ENCODE measurements at places on chromosomes 11 and 22.
A peak's percentile ranks its signal among the peaks of the same experiment; 100 is the strongest.

DNA sequence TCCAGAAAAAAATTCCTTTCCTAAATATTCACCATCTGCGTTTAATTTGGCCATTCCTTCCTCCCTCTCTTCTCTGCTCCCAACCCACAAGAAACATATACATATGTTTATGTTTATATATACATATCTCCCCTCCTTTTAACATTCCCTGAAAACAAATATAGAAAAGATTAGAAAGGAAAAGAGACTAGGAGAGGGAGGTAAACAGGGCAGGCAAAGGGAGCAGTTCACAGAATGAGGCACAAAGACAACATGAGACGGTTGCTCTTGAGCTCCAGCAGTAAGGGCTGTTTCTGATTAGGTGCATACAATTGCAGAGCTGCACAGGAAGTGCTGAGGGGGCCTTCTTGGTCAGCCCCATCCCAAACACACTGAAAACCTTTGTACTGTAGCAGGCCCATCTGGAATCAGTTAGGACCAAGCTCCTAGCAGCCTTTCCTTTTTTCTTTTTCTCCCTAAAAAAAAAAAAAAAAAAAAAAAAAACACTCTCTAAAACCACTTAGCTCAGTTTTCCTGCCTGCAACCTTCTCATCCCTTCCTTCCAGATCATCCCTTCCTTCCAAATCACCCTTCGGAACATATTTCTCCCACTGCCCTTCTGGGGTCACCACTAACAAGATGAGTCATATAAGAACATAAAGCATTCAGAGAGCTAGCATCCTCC lies 57.0 kb downstream of the RBFOX2 start:
- DNase-seq = no peak

DNA sequence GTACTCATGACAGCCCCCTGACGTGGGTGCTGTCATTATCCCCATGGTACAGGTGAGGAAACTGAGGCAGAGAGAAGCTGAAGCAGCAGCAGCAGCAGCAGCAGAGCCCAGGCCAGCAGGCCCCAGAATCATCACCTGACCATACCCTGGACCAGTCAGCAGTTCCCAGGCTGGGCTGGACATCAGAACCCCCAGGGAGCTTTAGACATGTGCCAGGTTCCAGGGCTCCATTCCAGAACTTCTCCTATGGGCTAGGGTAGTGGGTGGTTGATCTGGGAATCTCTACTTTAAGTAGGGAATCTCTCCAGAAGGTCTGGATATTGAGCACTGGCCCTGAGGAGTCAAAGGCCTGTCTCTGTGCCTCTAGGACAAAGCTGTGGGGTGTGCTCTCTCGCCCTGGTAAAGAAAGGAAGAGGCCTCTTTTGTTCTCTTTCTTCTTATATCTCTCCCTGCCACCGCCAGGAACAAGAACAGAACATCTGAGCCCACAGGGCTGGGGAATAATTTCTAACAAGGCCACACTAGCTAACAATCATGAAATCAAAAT lies 26.6 kb downstream of the MAFF start:
- DNase-seq = no peak

GRCh38 chr11:77560605-77561004 lies 29.1 kb upstream of the AQP11 start:
- no peak for DNase-seq

DNA sequence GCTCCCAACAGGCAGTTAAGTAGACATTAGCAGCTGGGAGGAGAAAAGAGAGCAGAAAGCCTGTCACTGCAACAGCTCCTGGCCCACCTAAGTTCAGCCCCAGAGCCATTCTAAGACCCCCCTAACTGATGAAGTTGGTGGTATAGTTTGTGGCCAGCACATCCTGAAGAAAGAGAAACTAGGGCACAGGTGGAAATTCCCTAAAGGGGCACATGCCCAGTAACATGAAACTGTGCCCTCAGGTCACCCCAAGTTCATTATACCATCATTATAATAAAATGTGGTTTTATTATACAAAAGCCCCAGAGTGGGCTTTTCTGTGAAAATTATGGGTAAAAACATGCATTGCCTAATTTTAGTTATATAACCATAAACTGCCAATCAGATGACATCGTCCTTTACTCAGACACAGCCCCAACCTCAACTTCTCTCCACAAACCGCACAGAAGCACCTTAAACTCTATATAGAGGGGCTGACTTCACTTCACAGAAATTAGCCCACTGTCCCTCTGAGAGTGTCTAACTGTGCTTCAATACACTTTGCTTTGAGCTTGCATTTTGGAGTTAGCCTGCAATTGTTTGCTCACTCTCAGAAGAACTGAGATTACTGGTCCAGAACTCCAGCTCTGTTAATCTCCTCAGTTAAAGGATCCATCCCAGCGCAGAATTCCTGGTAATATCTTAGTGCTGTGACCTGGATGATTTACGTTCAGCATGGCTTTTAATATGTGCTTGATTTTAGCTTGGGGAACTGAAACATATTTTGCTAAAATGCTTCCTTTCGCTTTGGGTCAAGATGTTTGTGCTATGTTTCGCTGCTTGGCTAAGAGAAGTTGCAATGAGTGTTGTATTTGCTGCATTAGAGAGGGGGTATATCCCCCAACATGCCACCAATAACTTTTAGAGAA lies 1.8 kb upstream of the APOL3 start:
- no peak for DNase-seq

- no peak for DNase-seq
Measured at GRCh38 chr11:14764579-14765527, 121.2 kb downstream of the PDE3B start.

DNA sequence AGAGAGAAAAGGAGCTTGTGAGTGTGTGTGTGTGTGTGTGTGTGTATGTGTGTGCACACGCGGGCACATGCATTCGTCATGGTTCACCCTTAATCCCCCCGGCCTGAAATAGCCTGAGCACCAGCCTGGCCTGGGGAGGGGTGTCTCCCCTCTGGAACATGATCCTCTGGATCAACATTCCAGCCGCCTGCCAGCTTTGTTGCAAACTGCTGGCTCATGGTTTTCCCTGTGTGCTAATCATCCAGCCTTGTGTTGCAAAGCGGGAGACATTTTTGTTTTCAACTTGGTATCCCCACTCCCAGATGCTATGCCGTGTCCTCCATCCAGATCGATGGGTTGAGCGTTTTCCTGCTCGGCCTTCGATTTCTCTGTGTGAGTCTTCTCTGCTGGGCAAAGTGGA lies 94.3 kb downstream of the FEZ1 start:
- DNase-seq = no peak

DNA sequence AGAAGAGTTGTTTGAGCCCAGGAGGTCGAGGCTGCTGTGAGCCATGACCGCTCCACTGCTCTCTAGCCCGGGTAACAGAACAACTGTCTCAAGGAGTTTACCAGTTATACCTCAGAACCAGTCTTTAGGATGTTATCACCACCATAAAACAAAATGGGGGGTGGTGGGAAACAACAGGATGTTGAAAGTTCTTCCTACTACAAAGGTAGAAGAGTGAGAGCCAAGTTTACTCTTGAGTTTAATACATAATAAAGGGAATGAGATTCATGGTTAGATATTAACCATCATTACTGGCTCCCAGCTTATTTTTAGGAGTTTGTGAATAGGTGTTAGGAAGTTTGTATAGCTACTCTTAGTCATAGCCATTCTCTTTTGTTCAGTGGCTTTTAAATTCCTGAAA lies 78.8 kb upstream of the HORMAD2 start:
- DNase-seq = no peak

DNA sequence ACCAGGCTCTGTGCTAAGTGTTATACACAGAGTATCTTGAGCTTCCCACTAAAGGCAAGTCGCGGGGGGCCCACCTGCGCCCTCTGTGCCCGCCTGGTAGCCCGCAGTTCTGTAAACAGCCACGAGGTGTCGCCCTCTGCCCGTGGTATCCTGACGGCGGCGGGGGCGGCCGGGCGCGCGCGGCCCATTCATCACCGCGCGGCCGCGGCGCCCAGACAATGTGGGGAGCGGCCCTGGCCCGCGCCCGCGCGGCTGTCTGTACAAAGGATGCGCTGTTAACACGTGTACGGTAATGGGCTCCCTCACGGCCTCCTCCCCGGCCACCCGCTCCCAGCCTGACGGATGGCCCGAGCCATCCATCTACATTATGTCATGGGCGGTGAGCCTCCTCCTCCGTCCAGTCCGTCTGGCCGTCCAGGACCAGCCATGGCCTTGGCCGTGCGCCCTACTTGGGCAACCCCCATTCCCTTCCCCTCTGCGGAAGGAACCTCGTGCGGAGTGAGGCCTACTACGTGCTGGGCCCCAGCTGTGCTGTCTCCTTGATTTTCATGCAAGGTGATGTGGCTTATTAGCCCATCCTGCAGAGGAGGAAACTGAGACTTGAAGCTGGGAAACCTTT lies 99.4 kb downstream of the MIAT start:
- DNase-seq = no peak

GRCh38 chr22:25661073-25661472 lies 80.9 kb upstream of the MYO18B start:
- no peak for DNase-seq

DNA sequence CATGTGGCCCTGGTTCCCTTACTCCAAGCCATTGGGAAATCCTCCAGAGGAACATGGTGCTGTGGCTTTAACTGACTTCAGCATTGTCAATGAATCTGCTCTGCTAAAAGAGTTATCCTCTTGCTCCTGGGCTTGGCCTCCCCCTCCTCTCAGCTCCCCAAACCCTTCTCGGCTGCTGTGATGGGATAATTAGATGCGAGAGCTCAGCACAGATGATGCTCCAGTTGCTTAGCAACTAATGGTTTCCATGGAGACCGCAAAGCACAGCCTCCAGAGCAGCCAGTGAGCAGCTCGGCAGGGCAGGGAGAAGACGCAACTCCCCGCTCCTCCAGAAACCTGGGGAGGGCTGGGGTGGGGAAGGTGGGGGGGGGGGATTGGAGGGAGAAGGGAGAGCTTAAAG lies 2.8 kb upstream of the UPK2 start:
- no peak for DNase-seq

DNA sequence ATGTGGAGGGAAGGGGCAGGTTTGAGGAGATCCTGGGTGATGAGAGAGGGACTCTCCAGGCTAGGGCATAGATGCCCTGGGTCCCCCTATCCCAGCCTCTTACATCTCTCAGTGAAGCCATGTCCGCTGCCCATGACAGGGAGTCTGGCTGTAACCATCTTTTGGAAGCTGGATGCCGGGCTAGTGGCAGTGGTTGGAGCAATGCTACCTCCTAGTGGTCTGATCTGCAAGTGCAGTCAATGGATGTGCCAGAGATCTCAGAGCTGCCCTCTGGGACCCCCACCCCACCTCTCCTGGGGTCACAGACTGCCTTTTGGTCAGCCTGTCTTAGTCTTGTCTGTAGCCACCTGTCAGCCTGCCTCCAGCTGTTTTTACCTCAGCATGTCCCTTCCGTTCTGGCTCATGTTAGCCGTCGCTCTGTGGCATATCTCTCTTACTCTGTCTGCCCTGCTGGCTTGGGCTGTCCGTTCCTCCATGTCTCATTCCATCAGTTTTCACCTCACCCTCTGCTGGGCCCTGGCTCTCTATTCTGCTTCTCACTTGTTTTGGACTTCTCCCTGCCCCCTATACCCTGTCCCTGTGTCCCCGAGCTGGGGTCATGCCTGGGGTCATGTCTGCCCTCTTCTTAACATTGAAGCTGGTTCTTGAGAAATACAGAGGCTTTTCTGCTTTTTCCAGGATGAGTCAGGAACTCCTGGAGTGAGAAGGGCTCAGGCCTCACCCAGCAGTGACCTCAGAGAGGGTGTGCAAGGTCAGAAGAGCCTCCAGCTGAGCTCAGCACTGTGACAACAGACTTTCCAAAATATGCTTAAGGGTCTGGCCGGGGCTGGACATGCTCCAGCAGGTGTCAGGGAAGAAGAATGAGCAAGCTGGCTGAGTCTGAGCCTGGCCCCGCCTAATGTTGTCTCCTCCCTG lies 52.0 kb upstream of the THY1 start:
- DNase-seq = peak; percentile 45

DNA sequence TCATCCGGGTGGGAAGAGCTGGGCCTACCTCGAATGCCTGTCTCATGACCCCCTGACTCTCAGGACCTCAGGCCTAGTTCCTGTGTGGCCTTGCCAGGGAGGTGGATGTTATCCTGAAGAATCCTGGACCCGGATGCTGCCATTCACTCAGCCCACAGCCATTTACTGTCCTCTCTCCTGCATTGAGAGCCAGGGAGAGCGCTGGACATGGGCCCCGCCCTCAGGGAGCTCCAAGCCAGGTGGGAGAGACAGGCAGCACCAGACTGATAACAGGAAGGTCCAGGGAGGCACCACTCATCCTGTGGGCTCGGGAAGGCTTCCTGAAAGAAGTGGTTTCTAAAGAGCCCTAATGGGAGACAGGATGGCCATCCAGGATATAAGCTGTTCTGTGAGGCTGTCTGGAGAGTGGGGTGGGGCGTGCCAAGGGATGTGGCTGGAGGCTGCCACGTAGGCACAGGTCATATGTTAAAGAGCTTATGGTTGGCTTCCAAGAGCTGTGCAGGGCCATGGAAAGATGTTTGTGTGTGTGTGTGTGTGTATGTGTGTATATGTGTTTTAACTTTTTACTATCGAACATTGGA lies 8.6 kb downstream of the SERPINH1 start:
- no peak for DNase-seq

GRCh38 chr22:24542641-24543040 lies 12.3 kb downstream of the GUCD1 start:
- no peak for DNase-seq

DNA sequence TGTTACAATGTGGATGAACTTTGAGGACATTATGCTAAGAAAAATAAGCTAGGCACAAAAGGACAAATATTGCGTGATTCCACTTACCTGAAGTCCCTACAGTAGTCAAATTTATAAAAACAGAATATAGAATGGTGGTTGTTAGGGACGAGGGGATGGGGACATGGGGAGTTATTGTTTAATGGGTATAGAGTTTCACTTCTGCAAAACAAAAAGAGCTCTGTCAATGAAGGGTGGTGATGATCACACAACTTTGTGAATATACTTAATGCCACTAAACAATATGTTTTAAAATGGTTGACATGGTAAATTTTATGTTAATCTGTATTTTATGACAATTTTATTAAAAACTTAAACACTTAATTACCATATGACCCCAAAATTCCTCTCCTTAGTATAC lies 26.1 kb downstream of the INTS4 start:
- no peak for DNase-seq

- no peak for DNase-seq
Measured at GRCh38 chr11:120337355-120338106, 1.3 kb downstream of the ARHGEF12 start.

- DNase-seq = no peak
Measured at GRCh38 chr11:13105237-13105844, 96.2 kb downstream of the RASSF10 start.

DNA sequence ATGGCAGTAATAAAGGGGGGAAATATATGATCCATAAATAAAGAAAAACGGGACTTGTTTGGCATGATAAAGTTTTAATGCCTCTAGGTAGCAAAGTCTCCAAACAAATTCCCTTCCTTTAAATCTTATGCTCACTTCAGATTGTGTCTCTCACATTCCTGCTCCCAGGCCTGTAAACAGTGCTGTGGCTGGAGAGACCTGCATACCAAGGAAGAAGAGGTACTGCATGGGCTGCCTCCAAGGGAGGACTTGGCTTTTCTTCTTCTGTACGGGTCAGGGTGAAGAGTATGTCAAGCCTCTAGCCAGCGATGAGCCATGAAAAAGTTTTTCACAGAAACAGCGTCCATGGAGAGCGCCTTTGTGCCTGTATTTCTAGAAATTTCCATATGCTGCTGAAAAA lies 161.8 kb downstream of the KIRREL3 start:
- DNase-seq = no peak

- DNase-seq = no peak
Measured at GRCh38 chr11:48064306-48064705, 83.9 kb downstream of the PTPRJ start.

Data from CD4-positive, alpha-beta T cell (primary cell).